ENCODE measurements at places on chromosomes 5 and 9.

- no peak for DNase-seq
Observed at GRCh38 chr5:161846746-161847145, 1.2 kb upstream of the GABRA1 start.

DNA sequence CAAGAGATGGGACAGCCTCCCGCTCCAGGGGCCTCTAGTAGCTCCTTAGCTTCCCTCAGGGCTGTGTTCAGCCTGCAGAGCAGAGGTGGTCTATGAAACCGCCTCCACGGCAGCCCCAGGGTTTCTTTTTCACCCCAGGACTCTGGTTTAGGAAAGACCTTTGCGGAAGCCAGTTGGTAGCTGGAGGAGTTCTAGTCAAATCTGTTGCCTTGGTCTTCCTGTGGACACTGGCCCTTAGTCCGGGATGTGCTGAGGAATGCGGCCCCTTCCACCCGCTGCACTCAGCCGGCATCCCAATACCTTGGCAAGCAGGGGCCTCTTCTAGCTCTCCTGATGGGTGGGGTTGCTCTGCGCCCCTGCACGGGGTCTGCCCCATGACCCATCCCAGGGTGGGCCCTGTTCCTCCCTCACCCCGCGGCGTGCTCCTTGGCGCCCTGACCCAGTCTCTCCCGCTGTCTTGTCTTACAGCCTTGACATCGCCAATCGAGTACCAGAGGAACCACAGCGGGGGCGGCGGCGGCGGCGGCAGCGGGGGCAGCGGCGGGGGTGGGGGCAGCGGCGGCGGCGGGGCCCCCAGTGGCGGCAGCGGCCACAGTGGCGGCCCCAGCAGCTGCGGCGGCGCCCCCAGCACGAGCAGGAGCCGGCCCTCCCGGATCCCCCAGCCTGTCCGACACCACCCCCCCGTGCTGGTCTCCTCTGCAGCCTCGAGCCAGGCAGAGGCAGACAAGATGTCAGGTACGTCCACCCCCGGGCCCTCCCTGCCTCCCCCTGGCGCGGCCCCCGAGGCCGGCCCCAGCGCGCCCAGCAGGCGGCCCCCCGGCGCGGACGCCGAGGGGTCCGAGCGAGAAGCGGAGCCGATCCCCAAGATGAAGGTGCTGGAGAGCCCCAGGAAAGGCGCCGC is 94.3 kb upstream of the OTULINL start:
- no peak for DNase-seq

- DNase-seq, result no peak
Observed at GRCh38 chr9:132301521-132301920, 53.3 kb downstream of the SETX start.

DNA sequence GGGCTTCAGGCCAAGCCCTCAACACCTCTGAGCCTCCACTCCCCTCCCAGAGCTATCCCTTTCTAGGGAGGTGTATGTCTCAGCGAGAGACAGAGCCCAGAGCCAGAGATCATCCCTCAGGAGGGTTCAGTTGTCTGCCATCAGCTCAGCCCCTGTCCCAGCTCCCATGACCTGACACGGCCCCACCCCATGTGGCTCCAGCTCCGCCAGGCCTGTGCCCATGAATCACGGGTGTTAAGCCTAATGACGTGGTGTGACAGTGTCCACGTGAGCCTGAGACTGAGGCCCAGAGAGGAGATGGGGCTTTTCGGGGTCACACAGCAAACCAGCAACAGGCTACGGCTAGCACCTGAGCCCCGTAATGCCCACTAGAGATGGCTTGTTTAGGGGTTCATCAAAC is 60.9 kb upstream of the ORM1 start:
- DNase-seq, result no peak

DNA sequence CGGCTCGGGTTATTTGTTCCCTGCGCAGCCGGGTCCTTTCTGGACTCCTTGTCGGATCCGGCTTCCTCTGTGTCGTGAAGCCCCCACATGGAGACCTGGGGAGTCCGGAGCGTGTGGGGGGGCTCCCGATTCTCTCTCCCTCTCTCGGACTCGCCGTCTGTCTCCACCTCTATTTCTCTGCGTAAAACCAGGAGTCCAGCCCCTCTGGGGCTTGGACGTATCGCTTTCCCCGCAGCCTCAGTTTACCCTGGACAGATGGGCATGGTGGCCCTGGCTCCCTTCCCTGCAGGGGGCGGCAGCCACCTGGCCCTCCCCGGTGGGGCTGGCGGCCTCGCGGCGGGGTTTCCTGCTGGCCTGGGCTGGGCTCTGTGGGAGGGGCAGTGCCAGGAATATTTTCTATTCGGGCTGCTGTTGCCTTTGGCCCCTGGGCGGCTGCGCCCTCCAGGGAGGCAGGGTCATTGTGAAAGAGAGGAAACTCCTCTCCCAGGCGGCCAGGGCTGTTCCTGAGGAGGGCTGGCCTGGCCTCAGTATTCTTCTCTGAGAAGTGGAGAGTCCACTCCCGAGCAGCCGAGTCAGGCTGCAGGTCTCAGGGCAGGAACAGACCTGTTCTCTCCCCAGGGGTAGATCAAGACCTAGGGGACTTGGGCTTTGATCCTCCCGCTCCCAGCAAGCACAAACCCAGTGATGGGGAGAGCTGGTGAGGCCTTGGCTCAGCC is 665 bp downstream of the ASS1 start:
- no peak for DNase-seq

- no peak for DNase-seq
Observed at GRCh38 chr9:85303757-85304134, 438.0 kb downstream of the AGTPBP1 start.
